ENCODE measurements at places on chromosomes 6 and 20.

DNA sequence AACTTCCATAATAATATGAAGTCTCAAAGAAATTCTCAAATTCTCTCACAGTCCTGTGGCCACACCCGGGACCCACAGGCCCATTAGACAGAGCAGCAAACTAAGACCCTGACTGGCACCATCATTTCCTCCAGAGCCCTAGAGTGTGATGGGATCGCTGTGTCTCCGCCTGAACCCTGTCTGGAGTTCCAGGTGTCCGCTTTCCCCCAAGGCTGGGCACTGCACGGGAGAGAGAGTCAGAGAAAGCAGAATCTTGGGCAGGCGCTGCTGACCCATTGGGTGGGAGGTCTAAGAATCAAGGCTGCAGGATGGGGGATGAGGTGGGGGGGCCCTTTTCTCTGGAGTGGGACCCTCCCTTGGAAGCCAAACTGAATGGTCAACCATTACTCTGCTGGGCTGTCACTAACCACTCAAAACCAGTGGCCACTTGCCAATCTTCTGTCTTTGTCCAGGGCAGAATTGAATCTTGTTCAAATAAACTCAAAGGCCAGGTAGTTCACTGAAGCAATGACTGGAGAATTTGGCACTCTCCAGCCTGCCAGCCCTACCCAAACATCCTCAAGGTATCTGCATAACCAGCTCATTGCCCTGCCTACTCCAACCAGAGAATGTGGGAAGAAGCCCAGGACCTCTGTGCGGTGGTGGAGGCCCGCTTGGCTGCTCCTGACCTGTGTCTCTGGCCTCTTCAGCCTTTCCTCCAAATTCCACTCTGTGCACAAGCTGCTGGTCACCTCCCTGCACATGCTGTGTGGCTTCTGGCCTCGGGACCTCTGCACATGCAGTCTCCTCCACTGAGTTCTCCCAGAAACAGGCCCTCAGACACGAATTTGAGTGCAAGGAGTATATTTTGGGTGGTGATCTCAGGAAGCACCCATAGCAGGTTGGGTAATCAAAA is 141.1 kb downstream of the CEBPB start:
- DNase-seq: no peak

- DNase-seq: no peak
Measured at GRCh38 chr6:125356884-125357283, 55.1 kb upstream of the HDDC2 start.

DNA sequence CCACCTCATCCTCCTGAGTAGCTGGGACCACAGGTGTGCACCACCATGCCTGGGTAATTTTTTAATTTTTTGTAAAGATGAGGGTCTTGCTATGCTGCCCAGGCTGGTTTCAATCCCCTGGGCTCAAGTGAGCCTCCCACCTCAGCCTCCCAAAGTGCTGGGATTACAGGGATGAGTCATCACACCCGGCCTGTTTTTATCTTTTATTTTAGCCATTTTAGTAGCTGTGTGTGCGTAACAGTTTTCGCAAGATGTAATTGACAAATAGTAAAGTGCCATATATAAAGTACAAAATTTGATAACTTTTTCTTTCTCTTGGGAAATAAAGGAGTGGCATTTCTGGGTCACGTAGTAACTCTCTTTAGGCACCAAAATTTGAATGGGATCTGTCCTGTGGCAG is 21.4 kb downstream of the SNAI1 start:
- DNase-seq: no peak

DNA sequence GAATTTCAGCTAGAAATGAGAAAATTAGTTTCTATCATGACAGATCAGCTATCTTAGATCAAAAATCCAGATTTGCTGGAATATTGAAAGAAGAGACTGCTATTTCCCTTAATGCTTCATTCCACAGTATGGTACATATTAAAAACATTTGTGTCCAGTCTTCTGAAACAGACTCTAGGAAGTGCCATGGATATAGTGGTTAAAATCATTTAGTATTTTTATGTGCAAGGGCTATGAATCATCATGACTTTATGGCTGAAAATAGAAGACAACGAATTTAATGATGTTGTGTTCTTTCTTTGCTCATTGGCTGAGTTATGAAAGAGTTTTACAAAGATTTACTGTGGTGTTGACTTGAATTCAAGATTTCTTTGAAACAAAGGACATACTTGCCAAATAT is 146.6 kb downstream of the ANKRD60 start:
- DNase-seq: peak; percentile 75

DNA sequence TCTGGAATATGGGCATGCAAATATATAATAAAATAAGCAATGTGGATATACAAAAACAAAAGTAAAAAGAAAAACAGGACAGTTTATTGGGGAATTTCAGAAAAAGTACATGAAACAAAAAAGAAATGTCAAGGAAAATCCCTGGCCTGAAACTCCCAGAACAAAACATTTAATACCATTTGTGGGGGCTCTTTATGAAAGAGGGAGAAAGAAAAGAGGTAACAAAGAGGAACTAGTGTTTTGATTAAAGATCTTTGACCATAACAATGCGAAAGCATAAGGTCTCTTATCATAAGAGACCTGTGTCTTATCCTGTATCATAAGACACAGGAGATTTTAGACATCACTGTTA is 88.6 kb upstream of the ARID1B start:
- no peak for DNase-seq

DNA sequence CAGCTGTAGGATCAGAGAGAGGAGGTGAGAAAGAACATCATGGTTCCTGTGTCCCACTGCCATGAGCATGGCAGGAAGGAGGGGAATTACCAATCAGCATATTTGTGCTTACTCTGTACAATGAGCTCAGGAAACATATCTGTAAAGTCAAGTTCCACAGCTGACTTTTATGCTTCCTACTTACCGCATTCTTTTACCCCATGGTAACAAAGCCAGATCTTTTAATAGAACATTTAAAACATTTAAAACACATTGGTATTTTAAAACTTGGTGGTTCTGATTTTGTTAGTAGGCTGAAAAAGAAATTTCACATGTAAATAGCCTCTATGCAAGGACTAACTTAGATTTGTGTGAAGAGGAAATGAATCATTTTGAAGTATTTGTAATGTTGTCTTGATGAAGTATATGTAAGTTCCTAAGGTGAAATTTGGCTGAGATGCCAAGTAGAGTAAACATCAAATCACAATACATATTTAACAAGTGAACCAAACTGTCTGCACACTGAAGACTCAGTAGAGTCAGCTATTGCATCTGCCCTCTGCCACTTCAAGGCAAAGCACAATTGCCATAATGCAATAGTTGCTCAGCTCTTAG is 114.7 kb downstream of the GJA10 start:
- no peak for DNase-seq

DNA sequence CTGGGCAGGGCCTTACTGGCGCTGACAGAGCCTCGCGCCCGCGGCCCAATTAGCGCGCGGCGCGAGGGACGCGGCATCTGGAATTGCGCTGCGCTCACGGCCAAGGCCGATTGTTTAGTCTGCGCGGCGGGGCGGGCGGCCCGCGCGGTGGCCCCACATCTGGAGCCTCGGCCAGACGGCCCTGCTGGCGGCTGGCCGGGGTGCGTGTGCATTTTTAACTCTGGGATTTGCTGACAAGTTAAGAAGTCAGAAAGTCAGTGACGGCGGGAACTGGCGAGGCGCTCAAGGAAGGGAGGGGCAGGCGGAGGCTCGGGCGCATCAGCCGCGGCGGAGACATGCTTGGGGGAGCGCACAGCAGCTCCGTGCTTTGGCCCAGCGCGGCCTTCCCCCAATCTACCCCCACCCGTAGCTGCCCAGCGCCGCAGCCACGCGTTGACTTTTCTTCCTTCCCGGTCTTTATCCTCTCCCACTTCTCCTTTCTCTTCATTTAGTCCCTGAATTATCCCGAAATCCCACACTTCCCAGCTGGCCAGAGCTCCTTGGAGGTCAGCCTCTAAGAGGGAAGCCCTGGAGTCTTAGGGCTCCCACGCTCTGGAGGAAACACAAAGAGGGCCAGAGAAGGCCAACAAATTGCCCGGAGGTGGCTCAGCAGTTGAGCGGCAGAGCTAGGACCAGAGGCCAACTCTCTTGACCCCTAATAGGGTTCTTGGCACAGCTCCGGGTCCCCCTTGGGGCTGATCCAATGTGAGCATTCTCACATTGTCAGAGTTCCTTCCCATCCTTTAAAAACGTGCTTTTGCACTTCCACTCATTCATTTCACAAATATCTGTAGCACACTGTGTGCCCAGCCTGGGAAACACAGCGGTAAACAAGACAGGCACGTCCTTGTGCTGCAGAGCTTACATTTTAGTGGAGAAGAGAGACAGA is 40.8 kb upstream of the FOXP4 start:
- peak; percentile 20 for DNase-seq

DNA sequence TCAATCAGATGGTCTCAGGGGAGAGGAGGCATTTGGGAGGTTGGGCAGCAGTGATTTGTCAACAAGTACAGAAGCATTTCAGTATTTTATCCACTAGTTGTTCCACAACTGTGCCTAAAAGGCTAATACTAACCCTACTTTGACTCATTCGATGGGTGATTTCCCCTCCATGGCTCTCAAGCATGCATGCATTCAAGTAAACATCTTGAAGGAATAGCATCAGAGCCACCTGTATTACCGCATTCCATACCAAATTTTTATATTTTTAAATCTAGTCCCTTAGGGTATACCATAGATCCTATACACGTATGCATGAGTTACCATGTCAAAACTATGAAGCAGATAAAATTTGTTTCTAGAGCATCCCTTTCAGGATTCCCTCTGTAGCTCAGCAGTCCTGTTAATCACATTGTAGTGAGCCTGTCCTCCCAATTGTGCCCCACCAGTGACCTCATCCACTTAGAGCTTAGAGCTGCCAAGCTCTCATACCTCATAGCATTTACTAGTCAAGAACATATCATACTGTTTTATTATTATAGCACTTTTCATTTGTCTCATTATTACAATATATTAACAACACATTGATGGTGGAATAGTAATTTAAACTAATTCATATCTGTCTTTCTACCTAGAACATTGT is 213.8 kb downstream of the LAMA2 start:
- no peak for DNase-seq

- DNase-seq: no peak
Measured at GRCh38 chr6:37127961-37128862, 41.7 kb upstream of the PIM1 start.

DNA sequence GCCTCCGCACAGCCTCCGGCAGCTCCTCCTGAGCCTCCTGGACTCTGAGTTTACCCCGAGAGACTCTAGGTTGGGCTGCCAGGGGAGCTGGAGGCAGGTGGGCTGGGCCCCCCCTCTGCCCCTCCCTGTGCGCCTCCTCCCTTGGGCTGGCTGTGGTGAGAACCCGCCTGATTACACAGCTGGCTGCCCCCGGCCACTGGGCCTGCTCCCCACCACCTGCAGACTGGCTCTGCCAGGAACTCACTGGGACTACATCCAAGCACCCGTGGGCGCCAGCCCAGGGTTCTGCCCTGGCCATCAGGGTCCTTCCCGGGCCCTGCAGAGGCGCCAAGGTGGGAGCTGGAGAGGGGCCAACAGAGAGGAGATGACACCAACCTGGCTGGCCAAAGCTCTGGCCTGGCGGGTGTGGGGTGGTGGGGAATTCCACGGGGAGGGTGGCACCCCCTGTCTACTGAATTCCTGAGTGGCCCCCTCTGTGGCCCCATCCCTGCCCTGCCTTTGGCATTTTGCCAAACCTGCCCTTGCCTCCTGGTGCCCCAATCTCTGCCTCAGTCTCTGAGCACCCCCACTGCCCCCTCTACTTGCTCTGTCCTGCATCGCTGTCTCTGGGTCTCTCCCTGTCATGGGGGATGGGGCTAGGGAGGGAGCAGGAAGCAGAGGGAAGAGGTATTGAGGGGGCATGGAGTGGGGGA is 21.9 kb upstream of the CDH22 start:
- no peak for DNase-seq

DNA sequence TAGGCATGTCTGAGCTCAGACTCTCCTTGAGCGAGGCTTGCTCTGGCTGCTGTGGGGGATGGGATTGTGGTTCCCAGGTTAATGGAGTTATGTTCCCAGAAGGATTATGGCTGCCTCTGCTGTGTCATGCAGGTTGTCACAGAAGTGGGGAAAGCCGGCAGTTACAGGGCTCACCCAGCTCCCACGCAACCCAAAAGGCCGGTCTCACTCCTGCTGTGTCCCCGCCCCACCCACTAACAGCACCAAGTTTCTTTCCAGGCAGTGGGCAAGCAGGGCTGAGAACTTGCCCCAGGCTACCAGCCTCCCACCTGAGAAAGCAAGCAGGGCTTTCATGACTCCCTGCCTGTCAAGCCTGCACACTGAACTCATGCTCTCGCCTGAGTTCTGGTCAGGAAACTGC is 750.5 kb downstream of the FRK start:
- DNase-seq: no peak

- no peak for DNase-seq
Measured at GRCh38 chr6:168155821-168156741, 77.1 kb upstream of the FRMD1 start.

GRCh38 chr6:27867945-27868300 is 44.3 kb downstream of the OR2B2 start:
- DNase-seq: no peak

GRCh38 chr6:48839206-48839605 is 623.8 kb downstream of the MMUT start:
- no peak for DNase-seq

DNA sequence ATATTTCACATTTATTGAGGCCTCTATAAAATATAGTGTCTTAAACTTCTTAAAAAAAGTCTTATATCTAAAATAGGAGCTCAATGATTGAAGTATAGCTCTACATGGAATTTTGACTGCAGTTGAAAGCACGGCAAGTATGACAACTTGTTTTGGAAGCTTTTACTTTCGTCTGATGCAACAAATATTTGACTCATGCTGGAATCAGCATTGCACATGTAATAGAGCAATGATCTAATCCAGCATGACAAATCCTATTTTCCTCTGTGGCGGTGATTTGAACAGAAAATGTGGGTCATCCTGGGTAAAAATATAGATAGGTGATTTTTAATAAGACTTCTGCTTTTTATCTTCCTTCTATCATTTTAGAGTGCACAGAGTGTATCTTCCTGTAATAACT is 111.6 kb downstream of the TINAG start:
- peak; percentile 76 for DNase-seq

- DNase-seq: no peak
Measured at GRCh38 chr6:148704400-148705246, 42.2 kb upstream of the UST start.

DNA sequence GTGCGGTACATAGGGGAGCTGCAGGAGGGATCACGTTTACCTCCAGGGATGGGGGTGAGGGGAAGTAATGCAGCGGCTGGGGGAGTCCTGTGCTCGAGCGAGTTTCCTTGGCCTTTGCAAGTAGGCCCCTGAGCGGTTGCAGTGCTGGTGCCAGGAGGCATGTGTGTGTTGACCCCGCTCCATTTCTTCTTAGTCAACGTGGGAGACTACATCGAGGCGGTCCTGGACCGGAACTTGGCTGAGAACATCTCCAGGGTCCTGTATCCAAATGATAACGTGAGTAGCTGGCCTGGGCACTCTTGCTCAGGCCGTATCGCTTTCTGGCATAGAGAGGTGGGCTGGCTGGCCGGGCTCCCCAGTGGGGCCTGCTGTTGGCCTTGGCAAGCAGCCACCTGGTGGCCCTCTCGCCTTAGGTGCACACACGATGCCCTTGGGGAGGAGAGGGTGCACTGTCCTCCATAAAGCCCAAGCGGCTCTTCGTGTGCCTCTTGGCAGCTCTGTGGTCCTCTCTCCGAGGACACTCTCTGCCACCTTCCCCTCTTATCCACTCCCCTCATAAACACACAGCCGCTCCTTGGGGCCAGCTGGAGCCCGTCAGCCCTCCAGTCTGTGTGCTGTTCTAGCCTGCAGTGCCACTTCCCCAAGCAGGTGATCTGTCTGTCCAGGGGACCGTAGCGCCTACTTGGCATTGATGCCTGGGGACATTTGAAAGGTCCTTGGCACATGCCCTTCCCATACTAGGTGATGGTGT is 29.3 kb downstream of the PYGB start:
- no peak for DNase-seq
